ENCODE measurements at places on chromosomes 5 and 9. TPM values are rescaled to one million over a fixed set of nuclear protein-coding genes. Genes with fewer than 3 reads are reported as not detected.

The CCDC152 gene
- total RNA-seq, result 6.6 TPM

The CCDC192 gene
- 1.1 TPM for total RNA-seq

The LRRC19 gene
- not detected for total RNA-seq

The GADD45G gene
- 3.7 TPM for total RNA-seq

The ACTBL2 gene
- not detected for total RNA-seq

The CPEB4 gene
- 8.3 TPM for total RNA-seq

The ISL1 gene
- 0.10 TPM for total RNA-seq

The PTGER4 gene
- 0.07 TPM for total RNA-seq

The GFI1B gene
- total RNA-seq, result not detected

The ALDH1B1 gene
- total RNA-seq, result 35.8 TPM

The RFX3 gene
- total RNA-seq, result 4.3 TPM

The CDC14B gene
- 38.5 TPM for total RNA-seq

The LCN9 gene
- 0.44 TPM for total RNA-seq

The PCDHA9 gene
- total RNA-seq, result 0.03 TPM

The TMOD1 gene
- 0.52 TPM for total RNA-seq

The INSL4 gene
- total RNA-seq, result not detected

The MARCOL gene
- total RNA-seq, result not detected

The REEP2 gene
- total RNA-seq, result 18.3 TPM

The LCN12 gene
- 0.38 TPM for total RNA-seq

The PHAX gene
- 43.1 TPM for total RNA-seq

The RNF44 gene
- 75.6 TPM for total RNA-seq

The NR4A3 gene
- 0.18 TPM for total RNA-seq

The HAVCR1 gene
- total RNA-seq, result not detected

The INSL6 gene
- total RNA-seq, result not detected

The SLIT3 gene
- total RNA-seq, result 0.97 TPM

The GPR151 gene
- total RNA-seq, result 0.07 TPM

The TOR1A gene
- total RNA-seq, result 22.9 TPM

The CCL28 gene
- not detected for total RNA-seq

The EFNA5 gene
- 7.8 TPM for total RNA-seq

The EIF4E1B gene
- total RNA-seq, result 0.33 TPM

The AFAP1L1 gene
- 2.2 TPM for total RNA-seq

The SMIM32 gene
- total RNA-seq, result 1.4 TPM

The ZER1 gene
- 19.6 TPM for total RNA-seq

The PCDHB6 gene
- total RNA-seq, result not detected

The PCDHGA9 gene
- 0.04 TPM for total RNA-seq

The TRIM7 gene
- total RNA-seq, result 0.07 TPM

The FGD3 gene
- 1.3 TPM for total RNA-seq

The NANS gene
- 67.0 TPM for total RNA-seq

The ALDH1A1 gene
- total RNA-seq, result 4.5 TPM

The PCDHAC1 gene
- total RNA-seq, result 17.3 TPM

The MRRF gene
- 26.2 TPM for total RNA-seq

The NEUROG1 gene
- not detected for total RNA-seq

The UGT3A1 gene
- total RNA-seq, result 2.1 TPM

The PCDHA11 gene
- total RNA-seq, result 10.2 TPM

The KIAA0825 gene
- 0.63 TPM for total RNA-seq

The TMEM215 gene
- 0.10 TPM for total RNA-seq

The ADRB2 gene
- 0.18 TPM for total RNA-seq

The CD72 gene
- total RNA-seq, result 1.9 TPM

The RNF224 gene
- not detected for total RNA-seq

The FST gene
- 15.9 TPM for total RNA-seq

The TAS2R1 gene
- not detected for total RNA-seq

The PCDHGA4 gene
- total RNA-seq, result not detected

The PIP5K1B gene
- 2.4 TPM for total RNA-seq

The NME5 gene
- 0.44 TPM for total RNA-seq

The PTPN3 gene
- total RNA-seq, result 0.62 TPM

The NRG2 gene
- total RNA-seq, result 0.24 TPM

Data from H7 (cell line).